ENCODE measurements at places on chromosomes 5 and 9.

DNA sequence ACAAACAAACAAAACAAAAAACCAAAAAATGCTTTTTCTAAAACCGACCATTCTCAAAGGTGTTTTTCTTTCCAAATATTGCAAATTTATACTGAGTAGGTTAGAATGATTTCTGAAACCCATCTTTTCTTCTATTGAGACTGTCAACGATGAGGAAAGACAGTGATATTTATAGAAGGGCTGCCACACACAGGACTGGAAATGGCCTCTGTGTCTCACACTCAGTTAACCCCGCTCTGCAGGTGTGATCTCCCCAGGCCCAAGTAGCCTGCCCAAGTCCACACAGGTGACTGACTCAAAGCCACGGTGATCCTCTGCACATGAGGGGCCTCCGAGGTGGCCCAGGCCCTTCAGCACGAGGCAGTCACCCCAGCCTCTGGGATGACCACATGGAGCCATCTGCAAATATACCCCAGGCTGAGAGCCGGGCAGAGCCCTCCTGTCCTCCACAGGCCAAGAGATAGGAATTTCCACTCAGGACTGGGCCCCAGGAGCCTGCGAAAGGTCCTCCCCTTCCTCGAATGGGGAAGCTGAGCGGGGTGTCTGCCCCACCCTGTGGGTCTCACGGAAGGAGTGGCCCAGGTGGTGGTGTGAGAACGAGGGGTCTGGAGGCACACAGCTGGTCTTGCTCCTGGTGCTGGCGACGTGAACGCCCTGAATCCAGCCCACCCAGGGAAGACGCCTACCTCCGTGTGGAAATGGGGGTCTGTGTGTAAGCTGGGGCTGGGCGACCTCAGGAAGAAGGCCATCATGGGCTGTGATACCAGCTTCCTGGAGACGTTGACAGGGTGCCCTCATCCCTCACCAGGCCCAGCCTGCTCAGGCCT lies 53.0 kb upstream of the PHYKPL start:
- DNase-seq: no peak

DNA sequence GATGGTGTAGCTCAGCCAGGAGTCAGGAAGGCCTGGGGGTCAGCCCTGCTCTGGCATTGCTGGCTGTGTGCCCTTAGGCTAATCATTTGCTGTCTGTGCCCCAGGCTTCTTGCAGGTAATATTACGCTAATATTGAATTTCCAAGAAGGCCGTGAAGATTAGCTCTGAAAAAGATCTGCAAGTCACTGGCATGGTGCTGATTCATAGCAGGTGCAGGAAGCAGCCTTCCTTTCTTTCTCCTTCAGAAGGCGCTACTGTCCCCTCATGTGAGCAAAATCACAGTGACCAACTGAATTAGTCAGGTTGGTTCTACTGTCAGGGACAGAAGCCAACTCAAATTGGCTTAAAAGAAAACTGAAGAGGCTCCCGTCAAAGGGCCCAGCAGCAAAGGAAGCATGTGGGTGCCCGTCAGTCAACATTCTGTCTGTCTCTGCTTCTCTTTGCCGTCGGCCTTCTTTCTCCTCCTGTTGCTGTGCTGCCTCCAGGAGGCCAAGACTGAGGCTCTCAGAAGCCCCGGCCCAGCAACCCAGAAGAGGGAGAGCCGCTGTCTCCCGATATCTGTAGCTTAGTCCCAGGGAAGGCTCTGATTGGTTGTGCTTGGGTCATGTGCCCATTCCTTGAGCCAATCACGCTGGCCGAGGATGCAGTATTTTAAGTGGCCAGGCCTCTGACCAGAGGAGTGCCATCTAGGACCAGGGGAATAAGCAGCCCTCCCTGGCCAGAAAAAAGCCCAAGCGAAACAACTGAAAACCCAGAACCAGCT lies 67.8 kb upstream of the NEURL1B start:
- no peak for DNase-seq

DNA sequence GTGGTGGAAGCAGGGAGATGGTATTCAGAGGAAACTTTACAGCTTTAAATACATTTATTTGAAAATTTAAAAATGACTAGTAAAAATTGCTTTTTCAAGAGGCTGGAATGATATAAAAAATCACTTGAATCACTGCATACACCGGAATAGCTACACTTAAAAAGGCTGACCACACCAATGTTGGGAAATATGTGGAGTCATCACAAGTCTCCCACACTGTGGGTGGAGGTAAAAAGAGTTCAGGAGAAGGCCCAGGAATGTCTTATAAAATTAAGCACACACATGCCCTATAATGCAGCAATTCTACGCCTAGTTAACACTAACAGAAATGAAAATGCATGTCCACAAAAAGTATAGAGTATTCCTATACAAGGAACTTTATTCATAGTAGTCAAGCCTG lies 198.1 kb downstream of the ROR2 start:
- no peak for DNase-seq

GRCh38 chr9:133905493-133905892 lies 86.6 kb downstream of the VAV2 start:
- no peak for DNase-seq

DNA sequence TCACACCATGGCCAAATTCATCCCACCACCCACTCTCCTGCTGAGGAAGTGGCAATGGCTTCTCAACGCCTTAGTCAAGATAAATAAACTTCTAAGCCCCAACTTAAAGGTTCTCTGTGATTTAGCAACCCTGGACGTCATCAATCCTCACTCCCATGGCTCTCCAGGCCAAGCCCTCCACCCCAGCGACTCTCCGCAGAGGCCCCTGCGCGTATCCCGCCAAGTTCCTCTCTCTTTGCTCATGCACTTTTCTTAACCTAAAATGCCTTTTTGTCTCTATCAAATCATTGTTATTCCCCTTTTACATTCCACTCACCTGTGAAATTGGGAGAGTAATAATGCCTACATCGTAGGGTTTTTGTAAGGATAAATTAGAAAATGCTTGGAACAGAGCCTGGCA lies 88.6 kb downstream of the NRG2 start:
- DNase-seq: no peak

- DNase-seq: no peak
Measured at GRCh38 chr9:122336866-122337555, 33.8 kb upstream of the PTGS1 start.

- DNase-seq: no peak
Measured at GRCh38 chr9:3014178-3014577, 170.3 kb upstream of the PUM3 start.

GRCh38 chr5:14458414-14458813 lies 123.2 kb upstream of the OTULINL start:
- no peak for DNase-seq

DNA sequence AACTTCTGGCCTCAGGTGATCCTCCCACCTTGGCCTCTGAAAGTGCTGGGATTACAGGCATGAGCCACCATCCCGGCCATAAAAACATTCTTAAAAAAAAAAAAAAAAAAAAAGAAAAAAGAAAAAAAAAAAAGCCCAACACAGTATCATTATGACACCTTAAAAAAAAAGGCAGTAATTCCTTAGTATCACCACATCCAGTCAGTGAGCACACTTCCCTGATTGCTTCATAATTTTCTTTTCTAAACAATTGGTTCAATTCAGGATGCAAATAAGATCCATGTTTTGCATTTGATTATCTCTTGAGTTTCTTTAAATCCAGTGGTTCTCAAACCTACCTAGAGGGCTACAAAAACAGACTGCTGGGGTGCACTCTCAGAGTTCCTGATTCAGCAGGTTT lies 182.5 kb downstream of the CDK5RAP2 start:
- DNase-seq: no peak

DNA sequence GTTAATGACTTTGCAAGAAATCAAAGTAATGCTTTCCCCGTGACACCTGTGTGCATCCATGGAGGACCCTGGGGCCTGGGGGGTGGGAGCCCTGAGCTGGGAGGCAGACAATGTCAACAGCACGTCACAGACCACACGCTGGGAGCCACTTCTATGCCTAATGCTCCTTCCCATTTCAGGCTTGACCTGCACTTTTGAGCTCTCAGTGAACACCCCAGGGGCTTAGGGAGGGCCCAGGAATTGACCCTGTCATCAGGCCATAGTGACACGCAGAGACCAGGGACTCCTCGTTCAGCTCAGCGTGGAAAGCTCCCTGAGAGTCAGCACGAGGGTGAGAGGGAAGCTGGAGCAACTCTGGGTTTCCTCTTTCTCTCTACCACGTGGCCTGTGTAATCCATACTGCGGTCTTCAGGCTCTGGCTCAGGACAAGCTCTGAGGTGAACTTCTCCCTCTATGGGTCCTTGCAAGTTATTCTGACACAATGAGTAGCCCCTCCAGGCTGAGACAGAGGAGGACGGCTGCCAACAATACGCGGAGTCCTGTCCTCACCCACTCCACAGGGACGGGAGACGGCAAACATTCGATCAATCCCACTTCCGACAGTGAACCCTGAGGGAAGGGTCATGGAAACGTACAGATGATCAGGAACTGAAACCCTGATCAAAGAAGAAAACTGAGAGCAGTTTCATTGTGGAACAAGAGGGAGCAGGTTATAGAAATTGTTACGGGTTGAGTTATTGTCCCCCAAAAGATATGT lies 130.8 kb upstream of the IRX4 start:
- DNase-seq: no peak

DNA sequence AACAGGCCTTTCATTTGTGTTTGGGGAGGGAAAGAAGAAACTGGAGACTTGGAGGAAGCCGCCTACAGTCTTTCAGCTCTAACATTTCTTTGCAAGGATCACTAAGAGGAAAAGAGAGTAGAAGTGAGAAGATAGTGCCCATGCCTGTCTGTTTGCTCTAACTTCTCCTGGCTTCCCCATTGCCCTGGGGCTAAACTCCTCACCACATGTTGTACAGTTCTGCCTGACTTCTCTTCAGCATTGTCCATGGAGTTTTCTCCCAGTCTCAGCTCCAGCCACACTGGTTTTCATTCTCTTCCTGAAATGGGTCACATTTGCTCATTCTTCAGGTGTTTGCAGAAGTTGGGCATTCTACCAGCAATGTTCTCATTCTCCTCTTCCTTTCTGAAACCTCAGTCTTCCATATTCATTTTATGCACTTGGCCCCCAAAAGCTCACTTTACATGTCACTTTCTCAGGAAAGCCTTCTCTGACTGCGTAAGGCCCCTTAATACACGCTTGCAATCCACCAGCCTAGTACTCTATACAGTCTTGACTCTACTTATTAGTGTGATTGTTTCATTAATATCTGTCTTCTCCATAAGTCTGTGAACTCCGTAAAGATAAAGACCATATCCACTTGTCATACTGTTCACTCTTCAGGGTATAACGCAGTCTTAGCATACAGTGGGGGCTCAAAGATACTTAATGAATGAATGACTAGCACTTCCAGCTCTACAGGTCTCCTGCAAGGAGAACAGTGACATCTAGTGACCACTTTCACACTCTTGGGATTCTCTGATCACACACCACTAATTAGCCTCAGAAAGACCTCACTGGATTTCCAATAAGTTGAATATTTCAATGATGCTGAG lies 40.2 kb upstream of the TRIM32 start:
- DNase-seq: no peak

GRCh38 chr5:54243483-54244080 lies 66.8 kb downstream of the ARL15 start:
- no peak for DNase-seq

GRCh38 chr5:4511996-4512656 lies 628.0 kb upstream of the ADAMTS16 start:
- DNase-seq: peak; percentile 72

DNA sequence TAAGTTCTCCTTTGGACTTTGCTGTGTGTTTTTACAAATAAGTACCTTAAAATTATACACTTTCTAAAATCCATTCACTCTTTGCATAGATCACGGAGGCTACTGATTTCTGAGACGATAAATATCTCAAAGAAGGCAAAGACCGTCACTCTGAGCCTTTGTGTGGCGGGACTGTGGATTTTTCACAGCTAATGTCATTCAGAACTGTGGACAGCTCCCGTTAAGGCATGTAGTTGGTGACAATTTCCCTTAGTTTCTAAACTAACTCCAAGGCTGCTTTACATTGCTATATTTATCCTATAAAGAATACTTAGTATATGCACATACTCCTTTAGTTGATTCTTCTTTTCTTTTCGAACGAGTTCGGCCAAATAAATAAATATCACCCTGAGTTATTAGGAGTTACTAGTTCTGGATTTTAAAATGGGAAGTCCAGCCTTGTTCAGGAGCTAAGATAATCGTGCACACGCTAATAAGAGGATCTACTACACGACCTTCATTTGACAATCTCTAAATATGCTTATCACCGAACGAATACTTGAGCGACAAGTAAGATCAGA lies 1.8 kb downstream of the HCN1 start:
- no peak for DNase-seq

DNA sequence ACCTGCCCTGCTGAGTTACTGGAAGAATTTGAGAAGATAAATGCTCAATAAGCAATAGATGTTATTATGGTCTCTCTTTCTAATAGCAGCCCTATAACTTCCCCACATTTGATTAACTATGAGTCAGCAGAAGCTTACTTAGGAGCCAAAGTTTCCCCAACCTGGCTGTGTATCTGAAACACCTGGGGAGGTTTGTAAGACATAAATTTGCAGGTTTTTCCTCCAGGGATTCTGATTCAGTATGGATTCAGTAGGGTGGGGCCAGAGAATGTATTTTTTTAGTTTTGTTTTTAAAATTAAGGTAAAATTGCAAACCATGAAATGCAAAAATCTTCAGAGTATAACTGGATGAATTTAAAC lies 44.9 kb upstream of the GNPDA1 start:
- DNase-seq: no peak

GRCh38 chr9:118957585-118957984 lies 411.6 kb downstream of the BRINP1 start:
- DNase-seq: no peak

GRCh38 chr9:114652776-114653555 lies 4.6 kb downstream of the TEX53 start:
- DNase-seq: no peak

- DNase-seq: no peak
Measured at GRCh38 chr9:35842795-35843194, 13.8 kb downstream of the TMEM8B start.

DNA sequence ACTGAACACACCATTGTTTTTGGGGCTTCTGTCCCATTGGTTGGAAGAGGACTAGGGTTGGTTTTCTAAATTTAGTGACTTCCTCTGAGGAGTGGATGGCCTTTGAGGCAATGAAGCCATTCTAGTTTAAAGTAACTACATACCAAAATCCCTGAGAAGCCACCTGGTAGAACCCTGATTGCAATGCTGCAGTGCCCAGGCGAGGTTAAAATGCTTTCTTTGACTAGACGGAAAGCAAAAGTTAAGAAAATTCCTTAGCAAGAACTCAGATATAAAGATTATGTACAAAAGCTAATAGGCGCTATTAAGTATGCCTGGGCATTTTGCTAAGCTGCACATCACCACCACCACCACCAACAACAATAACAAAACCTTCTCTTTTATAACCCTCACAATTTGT lies 20.6 kb downstream of the GLRX start:
- DNase-seq: no peak

GRCh38 chr9:36716496-36716895 lies 143.8 kb downstream of the MELK start:
- no peak for DNase-seq

GRCh38 chr9:91410161-91410560 lies 13.5 kb downstream of the NFIL3 start:
- no peak for DNase-seq

GRCh38 chr5:59673438-59674058 lies 220.0 kb downstream of the PDE4D start:
- DNase-seq: no peak
